ENCODE measurements at places on chromosomes 13 and 19. TPM values are rescaled to one million over a fixed set of nuclear protein-coding genes. Genes with fewer than 3 reads are reported as not detected.

DNA sequence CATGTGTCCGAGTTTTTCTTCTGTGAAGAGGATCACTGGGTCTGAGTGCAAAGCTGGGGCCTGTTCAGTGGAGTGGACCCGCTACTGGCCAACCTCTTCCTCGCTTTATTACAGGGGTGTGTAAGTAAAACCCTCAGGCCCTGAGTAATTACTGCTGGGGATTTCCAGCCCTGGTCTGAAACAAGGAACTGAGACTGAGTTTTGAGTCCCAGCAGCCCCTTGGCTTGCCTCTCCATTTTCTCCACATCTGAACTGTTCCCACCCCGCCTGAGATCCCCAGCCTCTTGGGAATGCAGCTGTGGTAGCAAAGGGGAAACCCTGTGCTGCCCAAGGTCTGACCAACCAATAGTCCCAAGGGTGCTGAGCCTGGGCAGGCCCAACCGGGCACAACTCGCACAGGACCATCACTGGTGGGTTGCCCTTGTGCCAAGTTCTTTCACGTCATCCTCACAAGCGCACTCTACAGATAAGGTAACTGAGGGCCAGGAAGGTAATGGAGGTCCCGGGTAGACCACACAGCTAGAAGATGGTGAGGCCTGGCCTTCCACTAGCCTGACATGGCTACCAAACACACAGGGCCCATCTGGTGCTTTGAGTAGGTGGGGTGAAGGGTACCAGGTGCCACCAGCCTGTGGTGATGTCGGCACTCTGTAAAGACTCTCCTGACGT is 13.7 kb upstream of the SLC35E1 start:
- DNase-seq: no peak

DNA sequence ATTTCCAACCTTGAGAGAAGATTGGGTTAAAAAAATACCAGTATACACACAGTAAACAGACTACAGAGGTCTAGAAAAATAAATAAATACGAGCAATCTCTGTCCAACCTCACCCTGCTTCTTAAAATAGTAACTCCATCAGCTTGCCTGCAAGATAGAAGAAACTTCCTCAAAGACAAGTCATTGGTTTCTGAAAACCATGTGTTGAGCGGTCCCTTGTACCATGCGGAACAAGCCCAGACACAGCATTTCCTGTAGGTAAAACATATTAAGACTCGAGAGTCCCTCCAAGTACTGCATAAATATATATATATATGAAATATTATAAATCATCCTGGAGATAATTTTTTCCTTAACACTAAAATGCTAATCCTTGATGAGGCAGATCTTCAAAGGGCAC is 157.4 kb downstream of the MZT1 start:
- no peak for DNase-seq

Gene DCT
- 0.19 TPM for total RNA-seq

Gene TTC9B
- total RNA-seq: not detected

Gene COL5A3
- total RNA-seq: 0.13 TPM

Gene ZNF493
- 77.5 TPM for total RNA-seq

All from naive thymus-derived CD4-positive, alpha-beta T cell (primary cell).